A549 treated with GW870086 at 1 μM for 4 hours (cell line): ENCODE measurements at places on chromosomes 7 and 10. TPM values are rescaled to one million over a fixed set of nuclear protein-coding genes. Genes with fewer than 3 reads are reported as not detected.

Gene RSPH10B
- total RNA-seq, result 0.06 to 0.14 TPM (median 0.14 TPM) in 3 of 5 replicates, not detected in the others

Gene AMZ1
- total RNA-seq, result 0.02 to 0.05 TPM (median 0.03 TPM) in 3 of 5 replicates, not detected in the others

Gene OR2A42
- total RNA-seq, result not detected in 5 replicates

Gene STEAP1
- total RNA-seq, result 13.4 to 16.3 TPM (median 15.9 TPM) in 5 replicates

Gene ERVW-1
- not detected in 5 replicates for total RNA-seq

Gene SEMA3C
- 44.9 to 71.7 TPM (median 64.4 TPM) in 5 replicates for total RNA-seq

Gene NUPR2
- total RNA-seq, result not detected in 5 replicates

Gene UPK3B
- 12.7 to 21.8 TPM (median 18.7 TPM) in 5 replicates for total RNA-seq

Gene ENTPD1
- total RNA-seq, result 0.05 TPM in 1 of 5 replicates, not detected in the others

Gene JAKMIP3
- 1.00 to 1.4 TPM (median 1.1 TPM) in 5 replicates for total RNA-seq

Gene GNG11
- total RNA-seq, result 39.4 to 47.2 TPM (median 43.5 TPM) in 5 replicates

Gene COL28A1
- 0.54 to 1.0 TPM (median 0.59 TPM) in 5 replicates for total RNA-seq
